ENCODE measurements at places on chromosomes 2 and 18.
A peak's percentile ranks its signal among the peaks of the same experiment; 100 is the strongest.

DNA sequence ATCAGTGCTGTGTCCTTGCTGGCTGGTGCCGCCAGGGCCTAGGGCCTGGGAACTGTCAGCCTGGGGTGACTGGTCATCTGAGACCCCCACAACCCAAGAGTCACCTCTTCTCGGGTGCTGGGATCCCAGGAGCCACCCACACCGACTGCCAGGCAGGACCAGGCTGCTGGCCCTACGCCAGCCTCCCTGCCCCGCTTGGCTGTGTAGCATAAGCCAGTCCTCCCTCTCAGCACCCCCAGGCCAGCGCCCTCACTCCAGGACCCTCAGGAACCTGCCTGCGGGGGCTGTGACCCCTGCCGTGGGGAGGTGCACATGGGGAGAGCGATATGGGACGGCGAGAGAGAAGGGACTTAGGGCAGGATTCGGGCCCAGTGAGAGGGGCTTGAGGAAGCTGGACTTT, 9.5 kb downstream of the ARHGEF4 start:
- DNase-seq, result no peak

- no peak for DNase-seq
These were observed 29.2 kb downstream of the MROH2A start for GRCh38 chr2:233807215-233807865.

DNA sequence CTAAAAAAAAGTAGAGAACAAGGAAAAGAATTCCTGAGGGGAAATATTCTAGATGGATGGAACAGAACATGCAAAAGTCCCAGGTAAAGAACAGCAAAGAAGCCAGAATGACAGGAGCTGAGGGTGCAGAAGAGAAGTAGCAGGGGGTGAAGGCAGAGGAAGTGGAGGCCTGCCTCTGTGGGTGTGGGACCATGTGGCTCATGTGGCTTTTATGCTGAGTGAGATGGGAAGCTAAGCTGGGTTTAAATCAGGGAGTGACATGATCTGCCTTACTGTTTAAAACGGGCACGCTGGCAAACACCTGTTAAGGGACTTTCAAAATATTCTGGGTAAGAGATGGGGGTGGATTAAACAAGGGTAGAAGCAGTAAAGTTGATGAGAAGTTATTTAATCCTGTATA, 40.0 kb downstream of the GKN2 start:
- DNase-seq, result no peak

- peak; percentile 75 for DNase-seq
These were observed 145.5 kb upstream of the CTAGE1 start for GRCh38 chr18:22563164-22563583.

DNA sequence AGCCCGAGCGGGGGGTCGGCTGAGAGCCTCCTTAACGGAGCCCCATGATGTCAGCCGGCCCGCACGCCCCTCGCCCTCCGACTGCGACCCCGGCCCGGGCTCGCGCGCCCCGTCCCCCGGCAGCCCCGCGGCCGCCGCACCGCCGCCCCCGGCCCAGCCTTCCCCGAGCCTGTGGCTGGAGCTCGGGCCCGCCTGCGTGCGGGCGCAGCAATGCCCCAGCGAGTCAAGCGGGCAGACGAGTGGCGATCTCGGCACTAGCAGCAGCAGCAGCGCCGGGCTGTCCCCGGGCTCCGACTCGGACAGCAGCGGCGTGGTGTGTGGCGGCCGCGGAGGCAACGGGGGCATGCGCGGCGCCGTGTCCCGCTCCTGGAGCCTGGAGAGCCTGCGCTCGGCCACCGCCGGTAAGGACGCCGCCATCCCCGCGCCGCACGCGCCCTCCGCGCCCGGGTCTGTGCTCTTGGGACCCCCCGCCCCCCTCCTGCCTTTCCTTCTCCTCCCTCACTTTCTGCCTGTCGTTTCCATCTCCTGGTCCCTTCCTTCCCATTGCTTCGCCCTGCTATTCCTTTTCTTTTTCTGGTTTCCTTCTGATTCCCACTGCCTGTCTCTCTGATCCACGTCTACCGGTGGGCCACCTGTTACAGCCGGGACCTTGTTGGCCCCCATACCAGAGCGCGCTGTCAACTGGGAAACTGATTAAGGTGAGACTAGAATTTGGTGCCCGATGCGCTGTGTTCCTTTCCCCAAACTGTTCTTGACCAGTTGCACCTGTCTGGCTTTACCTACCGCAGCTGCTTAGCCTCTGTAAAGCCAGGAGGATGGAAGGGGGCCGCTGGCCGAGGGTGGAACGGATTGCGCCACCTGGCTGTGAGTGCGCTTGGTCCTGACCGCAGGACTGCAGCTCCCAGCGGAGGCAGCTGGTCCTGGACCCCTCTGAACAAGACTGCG, 127.4 kb downstream of the ARHGEF4 start:
- DNase-seq, result peak; percentile 89

GRCh38 chr2:223800908-223801307, 36.5 kb downstream of the AP1S3 start:
- no peak for DNase-seq

DNA sequence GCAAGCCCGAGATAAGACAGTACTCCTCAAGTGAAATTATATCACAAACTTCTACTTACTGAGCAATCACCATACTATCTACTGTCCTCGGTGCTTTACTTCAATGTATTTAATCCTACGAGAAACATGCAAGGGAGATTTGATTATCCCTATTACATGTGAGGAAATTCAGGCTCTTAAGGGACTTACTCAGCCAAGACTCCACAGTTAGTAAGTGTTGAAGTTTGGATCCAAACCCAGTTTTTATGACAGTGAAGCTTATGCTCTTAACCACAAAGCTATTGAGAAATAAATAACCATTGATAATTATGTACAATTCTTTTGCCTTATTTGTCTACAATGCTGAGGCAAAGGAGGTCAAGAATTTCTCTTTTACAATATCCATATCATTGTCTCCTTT, 672.9 kb upstream of the ACVR2A start:
- DNase-seq, result no peak

GRCh38 chr2:198157314-198157713, 352.9 kb downstream of the PLCL1 start:
- no peak for DNase-seq

DNA sequence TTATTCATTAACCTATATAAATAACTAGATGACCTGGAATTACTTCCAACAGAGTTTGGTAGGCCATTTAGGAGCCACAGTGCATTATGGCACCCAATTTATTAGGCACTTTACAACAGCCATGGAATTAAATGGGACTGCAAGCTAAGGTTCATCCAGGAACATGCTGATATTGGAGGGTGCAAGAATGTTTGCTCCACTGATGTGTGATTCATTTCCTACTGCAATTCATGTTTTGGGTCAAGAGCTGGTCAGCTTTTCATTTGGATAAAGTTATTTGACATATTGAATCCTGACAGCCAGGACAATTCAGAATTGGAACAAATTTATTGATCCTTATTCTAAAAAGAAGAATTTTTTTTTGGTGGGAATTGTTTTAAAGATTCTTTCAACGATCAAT, 11.8 kb upstream of the LYPD1 start:
- no peak for DNase-seq

GRCh38 chr2:29247336-29247914, 132.2 kb downstream of the CLIP4 start:
- DNase-seq, result no peak

DNA sequence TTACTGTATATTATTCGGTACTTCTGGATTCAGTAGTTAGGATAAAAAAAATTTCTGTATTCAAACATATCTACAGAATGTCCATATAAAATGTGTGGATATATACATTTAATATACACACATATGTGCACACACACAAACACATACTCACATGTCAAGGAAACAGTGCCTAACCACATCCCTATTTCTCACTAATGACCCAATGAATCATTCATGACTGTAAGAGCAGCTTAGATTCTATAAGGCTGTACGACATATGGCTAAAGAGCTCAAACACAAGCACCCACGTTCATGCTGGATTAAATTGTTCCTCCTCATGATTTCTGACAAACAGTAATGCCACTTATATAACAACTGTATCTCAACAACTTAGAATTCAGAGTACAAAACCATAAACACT, 457.3 kb downstream of the ADCYAP1 start:
- DNase-seq, result no peak

GRCh38 chr18:61851940-61852451, 40.8 kb downstream of the RNF152 start:
- DNase-seq, result no peak

DNA sequence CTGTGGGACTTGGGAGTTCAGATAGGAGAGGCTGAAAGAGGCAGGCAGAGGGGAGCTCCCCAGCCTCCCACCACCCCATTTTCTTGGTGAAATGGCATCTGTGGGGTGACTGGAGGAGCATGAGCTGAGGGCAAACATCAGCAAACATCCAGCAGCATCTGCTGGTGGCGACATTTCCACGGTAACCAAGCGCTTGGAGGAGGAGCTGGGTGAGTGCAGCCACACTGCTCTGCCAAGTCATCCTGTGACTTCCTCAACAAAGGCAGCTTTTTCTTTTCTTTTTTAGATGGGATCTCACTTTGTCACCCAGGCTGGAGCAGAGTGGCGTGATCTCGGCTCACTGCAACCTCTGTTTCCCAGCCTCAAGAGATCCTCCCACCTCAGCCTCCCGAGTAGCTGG, 5.6 kb downstream of the TXNL4A start:
- DNase-seq, result no peak

DNA sequence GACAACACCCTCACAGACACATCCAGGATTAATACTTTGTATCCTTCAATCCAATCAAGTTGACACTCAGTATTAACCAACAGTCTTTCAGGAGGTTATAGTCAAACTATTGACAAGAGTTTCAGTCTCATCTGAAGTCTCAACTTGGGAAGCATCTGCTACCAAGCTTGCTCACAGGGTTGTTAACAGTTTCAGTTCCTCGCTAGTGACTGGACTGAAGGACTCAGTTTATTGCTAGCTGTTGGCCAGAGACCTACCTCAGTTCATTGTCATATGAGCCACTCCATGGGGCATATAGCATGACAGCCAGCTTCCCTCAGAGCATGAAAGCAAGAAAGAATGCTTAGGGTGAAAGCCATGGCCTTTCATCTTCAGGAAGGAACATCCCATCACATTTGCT, 228.6 kb downstream of the EPHA4 start:
- DNase-seq, result no peak

DNA sequence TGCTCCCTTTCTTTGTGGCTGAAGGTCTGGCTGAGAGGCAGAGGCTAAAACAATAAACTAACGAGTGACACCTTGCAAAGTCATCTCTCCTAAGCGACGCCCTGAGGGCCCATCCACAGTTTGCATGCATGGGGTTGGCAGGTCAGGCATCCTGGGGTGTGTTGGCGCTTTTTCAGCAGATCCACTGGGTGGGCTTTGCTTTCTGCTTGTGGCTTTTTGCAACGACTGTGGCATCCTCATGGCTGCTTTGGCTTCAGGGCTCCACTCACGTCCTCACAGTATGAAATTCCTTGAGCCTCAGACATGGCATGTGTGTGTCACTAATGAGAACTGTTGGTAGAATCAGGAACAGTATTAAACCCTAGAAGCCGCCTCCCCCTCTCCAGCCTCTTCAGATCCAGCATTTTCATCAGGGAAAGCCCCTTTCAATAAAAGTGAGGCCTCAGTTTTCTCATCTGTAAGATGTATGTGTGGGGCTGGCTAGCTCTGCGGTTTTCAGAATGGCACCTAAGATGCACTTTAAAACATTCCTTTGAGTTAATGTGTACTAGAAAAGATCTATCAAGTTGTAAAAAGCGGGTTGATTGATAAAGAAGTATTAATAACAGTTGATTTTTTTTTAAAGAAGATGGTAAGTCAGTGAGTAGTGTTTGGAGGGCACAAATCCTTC, 72.5 kb downstream of the SH3BP4 start:
- DNase-seq, result no peak

DNA sequence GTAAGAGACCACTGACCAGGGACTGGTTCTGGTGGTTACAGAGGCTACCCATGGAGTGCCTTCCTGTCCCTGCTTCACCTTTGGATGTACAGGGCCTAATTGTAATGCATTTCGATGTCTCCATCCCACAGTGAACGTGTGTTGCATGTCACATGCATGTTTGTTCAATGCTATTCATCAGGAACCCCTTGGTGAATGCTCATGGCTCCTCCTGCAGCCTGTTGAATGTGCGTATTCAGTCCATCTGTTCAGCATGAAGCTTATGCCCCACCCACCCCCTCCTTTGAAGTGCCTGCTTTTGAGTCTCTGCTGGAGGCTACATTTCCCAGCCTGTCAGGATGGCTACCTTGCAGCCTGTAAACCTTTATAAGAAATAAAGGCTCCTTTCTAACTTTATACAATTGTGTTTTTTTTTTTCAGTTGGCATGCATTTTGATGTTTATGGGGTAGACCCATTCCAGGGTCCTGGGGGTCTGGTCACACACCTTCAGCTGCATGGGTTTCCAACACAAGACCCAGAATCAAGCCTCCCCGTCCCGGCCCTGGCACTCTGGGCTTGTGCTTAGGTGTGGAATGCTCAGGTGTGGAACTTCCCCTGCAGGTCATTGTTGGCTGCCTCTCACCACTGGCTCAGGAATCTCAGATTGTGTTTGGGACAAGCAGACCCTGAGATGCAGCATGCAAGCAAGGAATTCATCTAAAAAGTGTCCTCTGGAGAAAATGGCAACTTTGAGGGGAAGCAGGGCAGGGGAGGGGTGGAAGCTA, 238.8 kb upstream of the HDAC4 start:
- no peak for DNase-seq

- no peak for DNase-seq
These were observed 188.8 kb downstream of the TSN start for GRCh38 chr2:121944072-121944831.

DNA sequence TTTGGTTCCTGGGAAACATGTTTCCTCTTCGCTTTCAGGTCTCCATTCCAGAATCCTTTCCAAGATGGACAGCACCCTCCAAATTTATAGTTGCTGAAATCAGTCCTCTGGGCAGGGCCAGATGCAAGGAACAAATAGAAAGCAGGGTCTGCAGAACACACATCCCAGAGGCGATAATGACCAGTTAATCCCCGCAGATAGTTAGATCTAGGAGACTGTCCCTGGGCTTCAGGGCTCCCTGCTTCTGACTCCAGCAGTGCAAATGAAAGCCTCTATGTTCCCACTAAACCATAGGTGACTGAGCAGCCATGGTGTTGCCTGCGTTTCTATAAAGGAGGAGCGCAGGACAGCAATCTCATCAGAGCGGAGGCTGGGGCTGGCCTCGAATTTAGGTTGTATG, 38.7 kb downstream of the SRSF7 start:
- no peak for DNase-seq

DNA sequence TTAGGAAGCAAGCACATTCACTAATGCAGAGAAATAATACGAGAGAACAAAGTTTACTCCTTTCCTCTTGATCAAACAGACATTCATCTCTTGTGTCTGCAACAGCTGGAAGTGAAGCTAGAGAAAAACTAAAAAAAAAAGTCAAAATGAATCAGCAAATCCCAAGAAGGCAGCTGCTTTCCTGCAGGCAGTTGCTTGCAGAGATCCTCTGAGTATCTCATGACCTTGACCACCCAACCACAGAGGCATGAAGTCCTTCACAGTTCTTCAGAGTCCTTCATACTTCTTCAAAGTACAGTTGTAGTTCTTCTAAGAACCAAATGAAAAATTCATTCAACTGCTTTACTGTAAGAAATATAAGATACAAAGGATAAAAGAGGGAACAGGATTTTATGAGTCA, 97.2 kb upstream of the ACVR1C start:
- no peak for DNase-seq

DNA sequence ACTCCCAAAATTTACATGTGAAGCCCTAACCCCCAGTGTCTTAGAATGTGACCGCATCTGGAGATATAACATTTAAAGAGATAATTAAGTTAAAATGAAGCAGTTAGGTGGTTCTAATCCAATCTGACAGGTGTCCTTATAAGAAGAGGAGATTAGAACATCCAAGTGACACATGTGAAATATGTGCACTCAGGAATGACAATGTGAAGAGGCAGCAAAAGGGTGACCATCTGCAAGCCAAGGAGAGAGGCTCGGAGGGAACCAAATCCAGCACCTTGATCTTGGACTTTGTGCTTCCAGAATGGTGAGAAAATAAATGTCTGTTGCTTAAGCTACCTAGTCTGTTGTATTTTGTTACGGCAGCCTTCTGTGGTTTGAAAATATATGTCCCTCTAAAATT, 165.4 kb downstream of the FIGN start:
- DNase-seq, result no peak

All from iPS-NIHi11 (cell line).